Stimulated activated CD4-positive, alpha-beta T cell treated with anti-CD3 and anti-CD28 coated beads, Interleukin-1b, Interleukin-23, amount 100 ng/mL, for 1 hour (primary cell): ENCODE measurements at places on chromosomes 7 and 10.

- no peak for DNase-seq
Measured at GRCh38 chr10:115030483-115031200, 62.5 kb upstream of the ATRNL1 start.

- no peak for DNase-seq
Measured at GRCh38 chr10:102791754-102792395, 45.3 kb downstream of the CYP17A1 start.

- DNase-seq: no peak
Measured at GRCh38 chr10:131850383-131850870, 50.4 kb upstream of the PPP2R2D start.

GRCh38 chr7:94338921-94339371 is 55.7 kb upstream of the COL1A2 start:
- no peak for DNase-seq

GRCh38 chr7:155427411-155428038 is 30.4 kb upstream of the EN2 start:
- DNase-seq: no peak

DNA sequence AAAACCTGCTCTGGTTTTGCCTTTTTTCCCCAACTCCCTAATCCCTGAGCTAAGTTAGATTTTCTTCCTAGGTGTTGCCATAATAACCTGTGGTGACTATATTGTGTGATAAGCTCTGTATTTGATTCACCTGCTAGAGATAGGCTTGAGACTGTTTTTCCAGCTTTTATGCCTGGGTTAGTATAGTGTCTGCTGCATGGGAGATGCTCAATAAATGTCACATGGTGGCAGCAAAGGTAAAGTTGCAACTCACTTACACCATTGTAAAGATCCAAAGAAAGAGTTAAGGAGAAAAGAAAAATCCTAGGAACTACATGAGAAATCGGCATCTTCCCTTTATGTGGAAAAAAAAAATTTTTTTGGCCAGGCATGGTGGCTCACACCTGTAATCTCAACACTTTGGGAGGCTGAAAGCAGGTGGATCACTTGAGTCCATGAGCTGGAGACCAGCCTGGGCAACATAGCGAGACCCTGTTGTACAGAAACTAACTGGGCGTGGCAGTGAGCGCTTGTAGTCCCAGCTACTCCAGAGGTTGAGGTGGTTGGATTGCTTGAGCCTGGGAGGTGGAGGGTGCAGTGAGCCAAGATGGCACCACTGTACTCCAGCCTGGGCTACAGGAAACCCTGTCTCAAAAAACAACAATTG is 3.7 kb downstream of the CCNJ start:
- DNase-seq: no peak

- no peak for DNase-seq
Measured at GRCh38 chr10:73876971-73877370, 2.6 kb upstream of the CAMK2G start.

GRCh38 chr10:71246591-71247413 is 34.4 kb downstream of the UNC5B start:
- DNase-seq: no peak
